ENCODE measurements at places on chromosomes 2 and 18.

GRCh38 chr2:226839161-226839560 lies 3.3 kb downstream of the RHBDD1 start:
- DNase-seq = no peak

GRCh38 chr2:58006256-58006951 lies 40.2 kb upstream of the VRK2 start:
- DNase-seq = no peak

- DNase-seq = no peak
These were observed 106.8 kb upstream of the SERPINE2 start for GRCh38 chr2:224145751-224146355.

GRCh38 chr2:79619976-79620375 lies 107.1 kb downstream of the CTNNA2 start:
- DNase-seq = no peak

DNA sequence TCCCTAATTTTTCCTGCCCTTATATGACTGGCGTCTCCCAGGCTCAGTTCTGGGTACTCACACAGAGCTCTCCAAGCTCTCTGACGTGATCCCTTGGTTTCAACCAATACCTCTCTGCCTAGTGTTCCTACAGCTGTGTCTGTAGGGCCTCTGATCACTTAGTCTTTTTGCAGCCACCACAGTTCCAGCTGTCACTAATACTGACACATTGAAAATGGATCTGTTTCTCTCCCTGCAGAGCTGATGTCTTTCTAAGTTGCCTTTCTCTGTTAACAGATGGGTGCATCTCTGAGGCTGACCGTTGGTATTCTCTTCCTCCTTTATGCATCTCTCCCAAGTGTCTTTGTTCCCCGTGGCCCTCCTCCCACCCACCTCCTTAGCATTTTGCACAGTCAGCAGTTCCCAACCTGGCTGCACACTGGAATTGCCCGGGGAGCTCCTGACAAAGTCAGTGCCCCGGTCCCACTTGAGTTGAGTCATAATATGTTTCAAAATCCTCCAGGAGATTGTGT lies 62.5 kb downstream of the CERS6 start:
- DNase-seq = no peak

DNA sequence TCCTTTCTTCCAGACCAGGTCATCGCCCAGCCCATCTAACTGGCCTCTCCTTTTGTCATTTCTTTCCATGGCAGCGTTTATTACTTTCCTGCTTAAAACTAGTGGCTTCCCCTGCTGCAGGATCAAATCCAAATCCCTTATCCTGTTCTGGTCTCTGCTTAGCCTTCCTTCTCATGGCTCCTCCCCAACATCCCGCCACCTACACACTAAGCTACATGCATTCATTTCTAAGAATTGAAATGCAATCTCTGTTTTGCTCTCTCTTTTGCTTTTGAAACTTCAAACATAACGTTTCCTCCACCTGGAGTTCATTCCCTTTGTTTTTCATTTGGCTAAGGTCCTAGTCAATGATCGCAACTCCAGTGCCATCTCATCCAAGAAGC lies 18.0 kb upstream of the DPP4 start:
- no peak for DNase-seq

DNA sequence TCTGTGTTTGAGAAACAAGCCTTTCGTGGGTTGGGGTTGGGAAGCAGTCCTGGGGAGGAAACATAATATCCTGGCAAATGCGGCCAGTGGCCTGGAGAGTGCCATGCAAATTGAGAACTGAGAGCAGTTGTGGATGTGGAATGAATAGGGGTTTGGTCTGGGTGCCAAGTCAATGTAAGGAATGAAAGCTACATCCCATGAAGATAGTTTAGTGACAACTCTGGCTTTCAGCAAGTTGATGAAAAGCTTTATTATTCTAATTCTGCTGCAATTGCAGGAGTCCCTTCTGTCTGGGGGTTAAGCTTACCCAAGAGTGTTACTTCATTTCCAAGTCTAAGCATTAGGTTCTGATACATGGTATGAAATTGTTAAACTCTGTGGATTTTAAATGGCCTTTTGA lies 771.6 kb downstream of the DPP10 start:
- DNase-seq = no peak

DNA sequence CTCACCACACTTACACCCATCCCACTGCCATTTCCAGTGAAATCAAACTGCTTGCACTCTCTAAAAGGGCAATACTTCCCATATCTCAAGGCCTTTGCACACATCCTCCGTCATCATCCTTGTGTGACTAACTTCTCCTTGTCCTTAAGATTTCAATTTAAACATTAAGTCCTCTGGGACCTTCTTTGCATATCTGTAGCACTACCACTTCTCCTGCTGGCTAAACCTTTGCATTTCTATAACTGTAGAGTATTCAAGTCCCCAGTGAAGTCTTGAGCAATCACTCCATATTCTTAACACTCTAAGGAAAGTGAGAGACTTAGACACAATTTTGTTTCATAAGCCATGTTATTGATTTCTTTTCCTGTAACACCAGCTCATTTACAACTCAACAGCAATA lies 136.8 kb upstream of the EPHA4 start:
- DNase-seq = no peak

- no peak for DNase-seq
These were observed 3.8 kb upstream of the EGR4 start for GRCh38 chr2:73297151-73297559.

DNA sequence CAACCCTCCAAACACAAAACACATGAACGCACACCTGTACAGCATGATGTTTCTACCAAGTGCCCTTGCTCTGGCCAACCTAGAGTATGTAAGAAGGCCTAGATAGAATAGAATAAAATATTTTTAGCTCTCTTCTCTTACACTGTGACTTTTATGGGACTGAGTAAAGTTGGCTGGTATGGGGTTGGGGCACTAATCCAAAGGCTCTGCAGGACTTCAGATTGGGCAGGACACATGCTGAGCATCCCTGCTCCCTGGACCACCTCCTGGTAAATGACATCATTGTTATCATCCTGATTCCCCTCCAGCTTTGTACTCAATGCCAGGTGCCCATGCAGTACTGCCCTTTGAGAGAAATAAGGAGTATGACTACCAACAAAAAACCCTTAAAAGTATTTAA lies 322.2 kb downstream of the SLC8A1 start:
- DNase-seq = no peak

DNA sequence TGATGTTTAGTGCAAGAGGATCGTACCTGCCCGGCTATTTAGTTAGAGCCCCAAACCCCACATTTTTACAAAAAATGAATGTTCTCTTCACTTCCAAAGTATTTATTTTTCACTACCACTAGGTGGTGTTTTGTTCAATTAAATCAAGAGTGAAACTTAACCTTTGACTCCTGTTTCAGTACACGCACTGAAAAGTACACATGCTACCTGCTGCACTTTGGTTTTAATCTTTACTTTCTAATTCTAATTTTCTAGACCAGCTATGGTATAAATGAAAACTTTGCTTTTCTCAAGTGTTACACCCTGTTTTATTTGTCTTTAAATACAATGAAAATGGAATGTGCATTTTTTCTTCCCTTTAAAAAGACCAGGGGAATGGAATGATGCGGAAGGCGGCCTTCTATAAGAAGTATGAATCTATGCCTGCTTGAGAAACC lies 31.4 kb upstream of the CHN1 start:
- no peak for DNase-seq

DNA sequence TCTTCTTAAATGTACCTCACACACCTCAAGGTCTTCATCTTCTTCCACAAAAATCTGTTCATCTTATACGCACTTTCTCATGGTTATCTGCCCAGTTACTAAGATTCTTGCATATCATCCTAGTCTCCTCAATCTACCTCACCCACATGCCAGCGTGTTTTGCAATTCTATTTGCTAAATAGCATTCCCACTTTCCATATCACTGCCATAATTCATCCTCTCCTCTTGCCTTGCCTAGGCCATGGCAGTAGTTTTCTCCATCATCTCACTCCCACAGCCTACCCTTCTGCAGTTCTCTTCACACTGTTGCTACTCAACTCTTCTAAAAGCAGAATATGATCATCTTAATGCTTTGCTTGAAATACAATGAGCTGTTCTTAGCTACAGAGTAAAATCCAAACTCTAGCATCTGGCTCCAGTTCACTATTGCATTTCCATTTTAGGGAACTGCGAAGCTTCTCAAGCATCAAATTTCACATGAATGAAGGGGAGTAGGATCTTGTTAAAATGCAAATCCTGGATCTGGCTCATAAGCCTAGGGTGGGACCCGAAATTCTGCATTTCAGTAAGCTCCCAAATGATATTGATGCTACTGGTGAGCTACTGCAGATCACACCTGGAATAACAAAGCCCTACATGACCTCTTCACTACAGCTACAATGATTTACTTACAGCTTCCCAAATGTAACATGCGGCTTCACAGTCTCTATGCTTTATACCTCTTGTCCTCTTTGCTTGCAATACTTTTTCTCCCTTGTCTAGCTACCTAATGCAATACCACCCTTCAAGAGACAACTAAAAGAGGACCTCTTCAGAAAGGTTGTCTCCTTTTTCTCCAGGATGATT lies 293.9 kb downstream of the SATB2 start:
- no peak for DNase-seq

Measured in stimulated activated CD8-positive, alpha-beta memory T cell treated with anti-CD3 and anti-CD28 coated beads, Interleukin-12 subunit alpha, Interleukin-12 subunit beta, amount 100 ng/mL, for 1 hour (primary cell).